ENCODE measurements at places on chromosomes 3 and 15.

GRCh38 chr3:3632449-3632848, 166.8 kb upstream of the LRRN1 start:
- no peak for DNase-seq

GRCh38 chr3:89565098-89565497, 457.7 kb downstream of the EPHA3 start:
- DNase-seq: no peak

- DNase-seq: no peak
Measured at GRCh38 chr15:50248994-50249582, 16.4 kb downstream of the HDC start.

GRCh38 chr15:76107169-76107568, 47.4 kb downstream of the TMEM266 start:
- no peak for DNase-seq

DNA sequence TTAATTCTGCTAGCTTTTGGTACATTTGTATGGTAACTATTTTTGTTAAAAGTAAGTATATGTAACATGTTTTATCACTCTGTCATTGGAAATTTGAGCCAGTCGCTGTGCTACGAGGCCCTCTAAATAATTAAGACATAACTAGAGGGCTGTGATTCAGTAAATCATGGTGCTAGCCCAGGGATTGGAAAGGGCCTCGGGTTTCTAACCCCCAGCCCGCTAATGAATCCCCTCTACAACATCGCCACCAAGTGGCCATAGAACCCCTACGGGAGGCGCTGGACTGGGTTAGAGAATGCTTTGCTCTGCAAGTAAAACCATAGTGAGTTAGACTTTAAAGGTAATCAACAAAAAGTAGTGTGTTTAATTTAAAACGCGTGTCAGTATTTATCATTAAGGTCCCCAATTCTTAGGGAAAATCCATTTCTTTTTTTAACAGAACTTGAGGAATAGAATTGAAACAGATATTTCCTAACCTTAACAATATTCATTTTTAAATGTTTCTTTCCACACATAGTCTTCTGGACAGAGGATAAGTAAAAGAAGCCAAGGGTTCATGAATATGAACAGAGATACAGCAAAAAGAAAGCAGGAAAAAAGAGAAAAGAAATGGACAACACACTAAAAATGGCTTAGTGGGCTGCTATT, 744.7 kb downstream of the EPHA3 start:
- no peak for DNase-seq

GRCh38 chr15:81785181-81785580, 260.6 kb downstream of the MEX3B start:
- DNase-seq: no peak

- no peak for DNase-seq
Measured at GRCh38 chr3:70982284-70982683, 601.2 kb downstream of the FOXP1 start.

- no peak for DNase-seq
Measured at GRCh38 chr3:10373686-10374261, 52.9 kb upstream of the SEC13 start.

- no peak for DNase-seq
Measured at GRCh38 chr3:103672346-103672745, 1237.5 kb downstream of the ZPLD1 start.

DNA sequence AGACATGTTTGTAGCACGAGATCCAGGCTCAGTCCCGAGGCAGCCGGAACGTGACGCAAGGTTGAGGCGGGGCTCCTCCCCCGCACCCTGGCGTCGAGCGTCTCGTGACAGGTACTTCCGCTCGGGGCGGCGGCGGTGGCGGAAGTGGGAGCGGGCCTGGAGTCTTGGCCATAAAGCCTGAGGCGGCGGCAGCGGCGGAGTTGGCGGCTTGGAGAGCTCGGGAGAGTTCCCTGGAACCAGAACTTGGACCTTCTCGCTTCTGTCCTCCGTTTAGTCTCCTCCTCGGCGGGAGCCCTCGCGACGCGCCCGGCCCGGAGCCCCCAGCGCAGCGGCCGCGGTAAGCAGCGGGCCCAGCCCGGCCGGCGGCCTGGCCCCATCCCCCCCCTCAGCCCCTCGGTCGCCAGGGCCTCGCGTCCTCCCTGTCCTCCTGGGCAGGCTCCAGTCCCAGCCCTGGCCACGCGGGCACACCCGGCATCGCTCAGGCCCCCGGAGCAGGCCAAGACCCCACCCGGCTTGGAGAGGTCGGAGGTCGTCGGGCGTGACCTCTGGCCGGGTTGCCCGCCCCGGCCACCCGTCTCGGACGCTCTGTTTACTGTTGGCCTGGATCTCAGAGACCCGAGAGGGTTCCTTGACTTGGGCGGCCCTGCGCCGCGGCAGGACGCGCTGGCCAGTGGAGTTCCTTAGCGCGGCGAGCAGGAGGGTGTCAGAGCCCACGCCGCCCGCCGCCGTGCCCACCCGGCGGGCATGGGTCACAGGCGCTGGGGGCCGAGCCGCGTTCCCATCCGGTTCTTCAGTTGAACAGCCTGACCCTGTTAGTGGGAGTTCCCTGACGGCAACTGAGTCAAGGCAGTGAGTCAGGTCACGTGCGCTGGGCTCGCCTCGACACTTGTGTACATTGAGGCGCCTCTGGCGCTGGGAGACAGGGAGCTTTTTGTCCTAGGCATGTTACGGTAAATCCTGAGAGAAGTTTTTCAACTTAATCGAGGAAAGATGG, at the start of gene RAB7A:
RAB7A (plus strand) TSS at position 161 of the 994 bp plus-strand sequence. CDS start 69,185 bp downstream, outside the sequence.
- DNase-seq: peak; percentile 95

GRCh38 chr3:46186471-46187340, 21.4 kb downstream of the CCR1 start:
- DNase-seq: no peak

- DNase-seq: no peak
Measured at GRCh38 chr3:85433319-85433718, 474.5 kb downstream of the CADM2 start.

DNA sequence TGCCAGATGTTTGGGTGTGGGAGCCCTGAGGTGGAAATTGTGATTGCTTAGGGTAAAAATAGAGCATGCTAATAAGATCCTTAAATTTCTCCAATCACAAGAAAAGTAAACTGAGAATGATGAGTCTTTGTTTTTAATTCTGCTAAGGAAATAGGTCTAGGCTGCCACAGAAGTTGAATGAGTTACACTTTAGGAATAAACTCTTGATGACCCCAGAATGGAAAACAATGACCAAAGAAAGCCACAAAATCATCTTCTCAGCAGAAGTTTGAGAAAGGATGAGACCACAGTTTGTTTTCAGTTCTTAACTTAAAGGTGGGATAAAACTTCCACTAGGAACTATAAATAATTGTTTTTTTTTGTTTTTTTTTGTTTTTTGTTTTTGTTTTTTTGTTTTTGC, 164.6 kb upstream of the BCL6 start:
- no peak for DNase-seq

DNA sequence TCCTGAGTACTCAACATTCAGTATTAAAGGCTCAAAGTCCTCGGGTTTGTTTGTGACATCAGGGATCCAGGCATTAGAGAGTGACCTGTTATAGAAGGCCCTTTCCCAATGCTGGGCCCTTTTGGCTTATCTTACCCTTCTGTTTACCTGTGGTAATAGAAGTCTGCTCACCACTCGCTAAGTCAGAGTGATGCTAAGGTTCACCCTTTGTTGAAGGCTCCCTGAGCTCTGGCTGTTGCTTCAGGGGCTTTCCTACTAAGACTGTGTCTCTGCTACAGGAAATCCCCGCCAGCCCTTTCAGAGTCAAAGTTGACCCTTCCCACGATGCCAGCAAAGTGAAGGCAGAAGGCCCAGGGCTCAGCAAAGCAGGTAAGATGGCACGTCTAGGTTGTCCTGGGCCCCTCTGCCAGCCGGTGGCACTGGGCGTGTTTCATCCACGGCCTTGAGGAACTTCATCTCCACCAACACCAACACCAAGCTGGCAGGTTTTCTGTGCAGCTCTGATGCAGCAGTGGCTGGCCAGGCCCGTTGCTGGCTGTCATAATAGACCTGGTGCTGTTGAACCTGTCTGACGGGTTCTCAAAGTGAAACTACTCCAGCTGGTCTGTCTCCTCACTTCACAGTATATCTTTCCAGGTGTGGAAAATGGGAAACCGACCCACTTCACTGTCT, 99.1 kb downstream of the DNASE1L3 start:
- DNase-seq: no peak

- no peak for DNase-seq
Measured at GRCh38 chr15:73800662-73801345, 47.7 kb upstream of the INSYN1 start.

DNA sequence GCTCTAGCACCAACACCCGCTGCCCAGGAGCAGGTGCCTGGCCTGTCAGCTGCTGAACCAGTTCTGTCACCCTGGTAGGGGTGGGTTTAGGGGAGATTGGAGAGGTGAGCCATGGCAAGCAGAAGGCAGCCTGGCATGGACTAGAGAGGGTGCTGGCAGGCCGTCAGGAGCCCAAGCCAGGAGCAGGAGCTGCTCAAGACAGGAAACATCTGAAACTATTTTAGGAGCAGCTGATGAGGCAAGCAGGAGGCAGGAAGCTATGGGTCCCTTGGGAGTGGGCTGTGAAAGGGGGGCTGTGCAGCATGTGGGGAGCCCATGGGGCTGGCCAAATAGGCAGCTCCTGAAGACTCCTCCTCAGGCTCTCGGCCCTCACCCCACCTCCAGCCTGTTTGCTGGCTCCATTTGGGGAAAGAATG, 2.3 kb downstream of the INKA1 start:
- DNase-seq: no peak

DNA sequence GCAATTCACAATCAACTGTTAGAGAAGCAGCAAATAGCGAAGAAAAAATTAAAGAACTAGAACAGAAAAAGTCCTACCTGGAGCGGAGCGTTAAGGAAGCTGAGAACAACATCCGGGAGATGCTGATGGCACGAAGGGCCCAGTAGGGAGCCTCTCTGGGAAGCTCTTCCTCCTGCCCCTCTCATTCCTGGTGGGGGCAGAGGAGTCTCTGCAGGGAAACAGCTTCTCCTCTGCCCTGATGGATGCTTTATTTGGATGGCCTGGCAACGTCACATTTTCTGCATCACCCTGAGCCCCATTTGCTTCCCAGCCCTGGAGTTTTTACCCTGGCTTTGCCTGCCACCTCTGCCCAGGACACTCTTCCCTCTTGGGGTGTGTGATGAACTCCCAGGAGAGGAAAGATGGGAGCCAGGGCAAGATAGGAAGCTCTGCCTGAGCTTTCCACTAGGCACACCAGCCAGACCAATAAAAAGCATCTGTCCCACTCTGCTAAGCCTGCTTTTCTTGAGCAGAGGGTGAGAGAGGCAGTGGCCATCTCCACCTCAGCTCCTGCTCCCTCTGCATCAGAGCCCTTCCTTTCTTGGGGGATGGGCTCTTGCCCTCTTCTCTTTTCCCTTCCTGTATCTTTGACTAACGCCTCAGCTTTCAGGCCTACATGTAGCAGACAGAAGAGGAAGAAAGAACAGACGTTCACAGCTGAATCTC, 39.4 kb downstream of the PPARG start:
- no peak for DNase-seq

- no peak for DNase-seq
Measured at GRCh38 chr3:129688271-129688895, 81.9 kb upstream of the PLXND1 start.

DNA sequence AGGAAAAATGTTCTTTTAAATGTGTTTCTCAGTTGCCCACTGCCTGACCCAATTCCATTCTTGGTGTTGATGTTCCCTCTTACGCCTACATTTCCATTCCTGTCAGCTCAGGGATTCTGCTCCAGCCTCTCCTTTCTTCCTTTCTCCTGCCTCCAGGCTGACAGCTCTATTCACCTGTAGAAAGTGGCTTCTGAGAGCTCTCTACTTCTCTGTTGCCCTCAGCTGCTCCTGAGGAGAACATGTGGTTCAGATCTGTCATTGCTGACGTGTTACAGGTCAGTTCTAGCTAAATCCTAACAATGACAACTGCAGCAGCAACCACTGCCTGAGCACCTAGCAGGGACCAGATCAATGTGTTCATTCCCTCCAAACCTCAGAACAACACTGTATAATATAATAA, 144.9 kb upstream of the PLAAT1 start:
- no peak for DNase-seq

DNA sequence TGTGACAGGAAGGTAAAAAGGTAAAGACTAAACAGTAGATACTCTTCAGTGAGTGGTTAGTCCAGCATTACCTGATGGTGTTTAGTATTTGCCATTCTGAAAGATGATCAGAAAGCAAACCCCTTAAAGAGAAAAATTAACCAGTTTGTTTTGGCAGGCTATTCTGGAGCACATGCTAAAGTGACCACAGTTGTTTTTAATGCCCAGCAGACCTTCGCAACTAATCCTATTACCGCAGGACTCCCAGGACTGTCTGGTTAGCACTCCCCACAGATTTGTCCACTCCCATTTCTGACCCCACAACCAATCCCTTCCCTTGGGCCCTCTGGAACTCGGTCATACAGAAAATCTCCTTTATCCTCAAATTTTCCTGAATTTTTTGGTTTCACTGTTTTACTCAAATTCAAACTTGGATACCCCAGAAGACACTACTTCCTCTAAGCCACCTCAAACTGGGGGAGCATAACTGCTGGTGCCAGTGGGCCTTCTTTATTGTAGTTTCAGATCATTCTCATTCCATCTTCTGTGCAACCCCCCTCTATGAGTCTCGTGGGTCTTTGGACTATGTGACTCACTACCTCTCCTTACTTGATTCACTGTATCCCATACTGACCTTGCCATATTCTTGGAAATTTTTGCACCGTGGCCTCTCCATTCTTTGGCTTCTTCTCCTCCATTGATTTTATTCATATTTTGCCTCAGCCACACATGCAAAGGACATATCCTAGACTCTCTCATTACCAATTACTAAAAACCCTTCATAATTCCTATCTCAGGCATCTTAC, 104.4 kb downstream of the RBMS3 start:
- DNase-seq: no peak

- no peak for DNase-seq
Measured at GRCh38 chr15:78003539-78004008, 73.9 kb downstream of the TBC1D2B start.

DNA sequence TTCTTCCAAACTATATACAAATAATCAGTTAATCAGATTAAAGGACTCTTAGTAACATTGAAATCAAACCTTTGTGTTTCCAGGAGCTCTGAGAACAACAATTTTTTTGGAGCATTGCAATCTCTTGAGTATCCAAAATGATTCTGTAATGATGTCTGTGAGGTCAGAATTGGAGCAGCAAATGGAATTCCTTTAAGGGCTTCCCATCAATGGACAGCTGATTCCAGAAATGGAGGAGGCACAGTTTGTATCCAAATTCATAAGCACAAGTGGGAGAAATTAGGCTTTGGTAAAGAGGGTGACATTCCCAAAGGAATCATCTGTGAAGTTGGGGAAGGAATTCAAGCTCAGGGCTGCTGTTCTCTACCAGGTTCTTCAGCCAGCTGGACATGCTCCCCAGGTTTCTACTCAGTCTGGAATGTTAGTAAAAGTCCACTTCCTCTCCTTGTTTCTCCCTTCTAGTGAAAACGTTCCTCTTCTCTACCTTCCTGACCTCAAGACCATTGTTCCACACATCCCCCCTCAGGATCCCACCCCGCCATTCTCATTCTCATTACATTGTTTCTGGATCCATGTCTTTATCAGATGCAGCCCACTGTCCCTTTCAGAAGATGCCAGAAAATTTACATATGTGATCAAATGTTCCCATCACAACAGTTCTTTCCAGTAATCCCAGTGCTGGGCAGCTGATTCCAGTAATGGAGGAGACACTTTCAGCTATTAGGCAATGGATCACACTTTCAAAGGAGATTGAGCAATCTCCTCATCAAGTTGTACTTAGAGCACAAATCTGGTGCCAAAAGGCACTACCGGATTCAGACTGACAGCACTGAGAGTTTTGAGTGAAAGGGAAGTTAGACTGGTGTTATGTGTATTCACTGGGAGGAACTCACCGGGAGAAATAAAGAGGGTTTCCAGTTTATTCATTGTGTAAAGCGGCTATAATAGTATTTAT, 391.3 kb upstream of the TPRG1 start:
- DNase-seq: no peak

GRCh38 chr3:151841801-151842200, 27.9 kb downstream of the AADAC start:
- DNase-seq: no peak
